Sigmoid colon (tissue), 7 donors: ENCODE measurements at places on chromosomes 2 and 18.
A peak's percentile ranks its signal among the peaks of the same experiment; 100 is the strongest.

- no peak for DNase-seq
Observed at GRCh38 chr2:39739386-39739785, 39.7 kb downstream of the THUMPD2 start.

- DNase-seq: no peak
Observed at GRCh38 chr2:239543702-239544101, 142.9 kb upstream of the HDAC4 start.

GRCh38 chr2:105757433-105757832 lies 12.7 kb downstream of the NCK2 start:
- no peak for DNase-seq

DNA sequence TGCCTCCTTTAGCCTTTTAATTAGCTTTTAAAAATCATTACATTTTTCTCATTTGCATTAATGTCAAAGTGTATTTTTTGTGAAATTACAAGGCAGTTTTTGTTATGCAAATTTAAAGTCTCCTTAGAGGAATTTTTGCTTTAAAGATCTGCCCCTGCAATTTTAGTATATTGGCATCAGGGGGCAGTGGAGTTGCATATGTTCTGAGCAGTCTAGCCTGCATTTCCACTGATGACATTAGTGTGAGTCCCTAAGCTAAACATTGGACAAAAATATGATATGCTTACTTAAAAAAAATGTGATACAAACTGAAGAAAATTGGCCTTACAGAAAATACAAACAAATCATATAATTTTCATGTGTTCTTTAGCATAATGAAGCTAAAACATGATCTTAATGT lies 426.5 kb downstream of the SLC4A3 start:
- no peak for DNase-seq

DNA sequence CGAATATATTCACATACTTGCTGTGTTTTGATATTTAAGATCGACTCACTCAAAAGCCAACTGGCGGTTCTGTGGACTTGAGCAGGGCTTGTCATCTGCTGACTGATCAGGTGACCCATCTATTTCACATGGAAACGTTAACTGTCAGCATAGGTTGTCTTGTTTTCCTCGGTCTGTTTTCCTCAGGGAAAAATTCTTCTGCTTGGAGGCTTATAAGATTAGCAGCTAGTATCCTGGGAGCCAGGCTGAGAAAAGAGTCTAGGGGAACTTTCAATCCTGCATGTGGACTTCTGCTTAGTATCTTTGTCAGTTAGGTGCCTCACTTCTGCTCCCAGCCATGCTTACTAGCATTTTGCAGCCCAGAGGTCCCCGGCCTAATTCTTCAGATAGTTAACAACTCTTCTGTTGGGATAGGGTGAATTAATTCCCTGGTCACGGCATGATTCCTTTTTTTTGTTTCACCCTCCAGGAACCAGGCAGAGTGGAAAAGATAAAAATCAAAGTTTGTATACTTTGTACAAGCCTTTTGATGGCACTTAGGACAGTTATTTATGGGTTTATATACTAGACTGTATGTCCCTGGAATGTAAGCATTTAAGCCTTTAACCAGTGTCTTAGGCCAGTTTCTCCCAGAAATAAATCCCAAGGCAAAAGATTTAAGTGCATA lies 226.0 kb downstream of the GULP1 start:
- DNase-seq: no peak

GRCh38 chr18:13379930-13380690 lies 161.6 kb downstream of the LDLRAD4 start:
- DNase-seq: peak; percentile 64

DNA sequence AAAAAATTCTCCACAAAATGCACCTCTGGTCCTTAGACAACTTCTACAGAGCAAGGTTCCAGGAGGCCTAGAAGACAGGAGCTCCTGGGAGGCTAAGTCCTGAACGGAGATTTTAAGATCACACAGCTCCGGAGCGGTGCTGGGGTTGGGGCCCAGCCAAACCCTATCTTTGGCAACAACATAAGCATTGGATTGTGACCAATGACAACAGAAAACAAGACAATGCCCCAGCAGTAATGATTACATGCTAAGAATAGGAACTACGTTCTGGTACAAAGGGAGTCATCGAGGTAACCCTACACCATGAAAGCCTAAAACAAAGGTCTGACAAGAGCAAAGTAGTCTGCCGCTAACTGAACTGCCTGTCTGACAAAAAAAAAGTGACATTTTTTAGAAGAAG lies 171.2 kb downstream of the CMPK2 start:
- DNase-seq: no peak

DNA sequence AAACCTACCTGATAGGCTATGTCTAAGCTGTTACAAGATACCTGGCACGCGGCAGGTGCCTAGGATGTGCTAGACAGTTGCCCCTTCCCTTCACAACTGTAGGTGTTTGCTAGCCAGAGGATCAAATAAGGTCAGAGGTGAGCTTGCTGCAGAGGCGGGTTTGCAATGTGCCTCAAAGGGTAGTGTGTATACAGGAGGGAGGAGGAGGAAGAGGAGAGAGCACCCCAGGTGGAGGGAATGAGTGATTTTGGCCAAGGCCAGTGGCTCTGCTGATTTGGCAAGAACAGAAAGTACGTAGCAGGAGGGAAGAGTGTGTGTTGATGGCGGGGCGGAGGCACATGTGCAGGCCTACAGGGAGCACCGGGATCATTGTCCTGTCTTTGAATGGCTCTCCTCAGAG lies 236.5 kb downstream of the HAUS1 start:
- DNase-seq: peak; percentile 22

- no peak for DNase-seq
Observed at GRCh38 chr18:75131381-75132000, 77.4 kb downstream of the PTGR3 start.

- DNase-seq: no peak
Observed at GRCh38 chr2:75764611-75765010, 53.9 kb upstream of the GCFC2 start.

DNA sequence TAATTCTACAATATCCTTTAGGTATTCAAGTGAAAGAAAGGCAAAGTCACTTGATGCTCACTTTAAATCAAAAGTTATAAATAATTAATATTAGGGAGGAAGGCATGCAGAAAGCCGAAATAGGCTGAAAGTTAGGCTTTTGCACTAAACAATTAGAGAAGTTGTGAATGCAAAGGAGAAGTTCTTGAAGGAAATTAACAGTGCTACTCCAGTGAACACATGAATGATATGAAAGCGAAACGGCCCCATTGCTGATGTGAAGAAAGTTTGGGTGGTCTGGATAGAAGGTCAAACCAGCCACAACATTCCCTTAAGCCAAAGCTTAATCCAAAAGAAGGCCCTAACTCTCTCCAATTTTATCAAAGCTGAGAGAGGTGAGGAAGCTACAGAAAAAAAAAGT lies 103.1 kb upstream of the CXCR4 start:
- no peak for DNase-seq

DNA sequence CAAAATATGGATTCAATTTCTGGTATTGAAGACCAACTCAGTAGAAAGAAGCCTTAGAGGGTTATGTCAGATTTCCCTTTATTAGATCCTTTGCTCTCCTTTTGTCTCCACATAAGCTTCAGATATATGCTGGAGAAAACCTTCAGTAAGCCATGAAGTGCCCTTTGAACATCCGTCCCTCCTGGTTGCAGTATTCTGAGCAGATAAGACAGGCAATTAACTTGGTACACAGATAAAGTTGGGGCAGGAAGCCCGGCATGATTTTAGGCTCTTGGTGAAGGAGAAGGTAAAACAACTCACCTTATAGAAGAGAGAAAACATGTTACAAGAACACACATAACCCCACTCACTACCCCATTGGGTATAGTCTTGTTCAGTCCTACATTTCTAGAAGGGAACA lies 76.4 kb downstream of the SRD5A2 start:
- DNase-seq: no peak

DNA sequence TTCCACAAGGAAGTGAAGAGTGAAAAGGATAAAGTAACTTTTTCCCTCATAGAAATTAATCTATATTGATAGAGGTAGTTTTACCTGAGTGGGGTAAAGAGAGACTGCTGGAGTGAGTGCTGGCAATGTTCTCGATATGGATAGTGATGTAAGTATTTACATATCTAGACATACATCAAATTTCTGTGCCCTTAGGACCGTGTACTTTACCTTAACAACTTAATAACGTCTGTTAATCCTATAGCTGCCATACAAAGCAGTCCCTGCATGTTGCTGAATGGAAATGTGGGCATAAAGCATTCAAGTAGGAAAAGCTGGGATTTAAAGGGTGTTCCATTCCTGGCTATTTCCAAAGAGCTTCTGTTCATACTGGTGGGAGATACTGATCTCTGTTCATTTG lies 162.4 kb upstream of the NOSTRIN start:
- no peak for DNase-seq

- DNase-seq: no peak
Observed at GRCh38 chr18:74682991-74683297, 85.3 kb downstream of the ZNF407 start.

- DNase-seq: no peak
Observed at GRCh38 chr2:45585267-45585861, 25.7 kb downstream of the SRBD1 start.

GRCh38 chr2:202736826-202737225 lies 102.1 kb downstream of the FAM117B start:
- no peak for DNase-seq

DNA sequence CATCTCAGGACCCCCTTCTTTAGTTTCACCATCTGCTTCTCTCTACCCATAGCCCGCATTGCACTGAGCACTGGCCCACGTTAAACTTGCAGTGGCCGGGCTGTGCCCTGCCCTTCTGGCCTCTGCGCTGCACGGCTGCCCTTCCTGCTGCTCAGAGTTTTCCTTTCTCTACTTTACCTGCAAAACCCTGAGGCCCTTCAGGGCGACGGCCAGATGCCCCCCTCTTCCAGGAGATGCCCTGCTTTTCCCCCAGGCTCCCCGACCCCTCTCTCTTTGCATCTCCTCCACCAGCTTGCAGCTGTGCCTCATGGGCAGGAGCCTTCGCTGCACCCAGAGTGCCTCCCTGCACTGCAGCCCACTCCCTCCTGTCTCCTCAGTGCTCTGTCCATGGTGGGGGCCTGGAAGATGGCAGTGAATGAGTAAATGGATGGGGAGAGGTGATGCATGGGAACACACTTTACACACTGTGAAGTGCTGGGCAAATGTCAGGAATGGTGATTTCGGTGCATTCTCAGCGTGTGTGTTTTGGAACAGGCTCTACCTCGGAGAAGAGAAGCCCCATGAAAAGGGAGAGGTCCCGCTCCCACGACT lies 53.8 kb downstream of the NTSR2 start:
- DNase-seq: no peak

DNA sequence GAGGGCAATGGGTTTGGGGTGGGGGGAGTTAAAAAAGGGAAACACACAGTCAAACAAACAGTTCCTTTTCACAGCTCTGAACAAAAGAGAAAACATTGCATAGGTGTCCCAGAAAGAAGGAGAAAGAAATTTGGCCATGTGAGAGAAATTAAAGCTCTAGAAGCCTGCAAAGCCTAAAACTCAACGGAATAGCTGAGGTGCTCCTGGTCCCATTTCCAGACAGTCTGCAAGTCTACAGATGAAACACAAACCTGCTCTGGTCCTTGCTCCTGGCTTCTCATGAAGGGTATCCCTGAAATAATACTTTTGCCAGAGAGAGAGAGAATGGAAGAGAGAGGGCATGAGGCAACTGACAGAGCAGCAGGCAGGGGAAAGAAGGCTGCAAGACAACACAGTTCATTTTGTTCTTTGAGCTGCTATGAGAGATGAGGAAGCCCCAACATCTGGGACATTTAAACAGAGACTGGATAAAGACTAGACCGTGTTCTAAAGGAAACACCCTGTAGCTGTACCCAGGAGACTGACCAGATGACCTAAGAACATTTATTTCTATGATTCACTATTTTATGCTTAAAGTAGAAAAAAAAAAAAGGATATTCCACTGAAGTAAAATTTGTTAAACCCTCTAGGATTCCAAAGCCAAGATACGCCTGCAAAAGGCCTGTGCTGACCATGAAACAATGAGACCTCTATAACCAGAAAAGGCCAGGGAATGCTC lies 57.3 kb upstream of the CYP26B1 start:
- no peak for DNase-seq

DNA sequence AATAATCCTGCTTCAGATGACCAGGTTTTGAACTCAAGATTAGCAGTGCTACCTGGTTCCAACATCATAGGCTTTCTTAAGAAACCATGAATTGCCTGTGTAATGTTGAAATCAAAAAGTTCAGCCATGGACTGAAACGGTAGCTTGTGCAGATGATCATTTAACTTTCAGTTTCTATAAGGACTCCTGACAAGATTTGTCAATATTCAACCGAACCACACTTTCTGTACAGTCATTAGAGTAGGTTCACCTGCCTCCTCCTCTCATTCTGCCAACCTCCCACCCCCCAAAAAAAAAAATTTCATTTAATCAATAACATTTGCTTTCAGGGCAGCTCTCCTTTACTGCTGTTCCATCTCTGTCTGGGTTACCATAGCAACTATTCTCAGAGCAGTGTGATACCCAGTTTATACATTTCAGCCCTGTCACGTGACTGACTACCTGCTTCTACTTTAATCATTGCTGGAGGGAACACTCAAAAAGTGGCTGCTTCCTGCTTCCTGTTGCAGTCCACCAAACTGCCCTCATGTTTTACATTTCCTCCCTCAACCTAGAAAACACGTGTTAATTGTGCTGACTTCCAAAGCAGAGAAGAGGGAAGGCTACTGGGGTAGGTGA lies 275.5 kb downstream of the SS18 start:
- DNase-seq: no peak

DNA sequence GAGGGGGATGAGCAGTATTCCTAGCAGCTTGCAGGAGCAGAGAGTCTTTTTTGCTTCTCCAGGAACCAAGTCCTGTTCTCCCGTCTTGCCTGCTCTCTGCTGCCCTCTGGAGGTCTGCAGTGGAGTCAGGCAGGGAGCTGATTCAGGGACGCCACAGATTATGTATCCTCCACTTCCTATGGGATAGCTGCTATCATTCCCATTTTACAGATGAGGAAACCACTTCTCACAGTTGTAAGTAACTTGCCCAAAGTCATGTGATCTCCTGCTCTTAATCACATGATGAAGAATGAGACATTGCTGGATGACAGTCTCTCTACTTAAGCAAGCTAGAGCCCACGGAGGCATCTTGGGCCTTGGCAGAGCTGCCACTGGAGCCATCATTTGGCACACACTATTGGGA lies 8.3 kb downstream of the SLC4A5 start:
- peak; percentile 73 for DNase-seq

DNA sequence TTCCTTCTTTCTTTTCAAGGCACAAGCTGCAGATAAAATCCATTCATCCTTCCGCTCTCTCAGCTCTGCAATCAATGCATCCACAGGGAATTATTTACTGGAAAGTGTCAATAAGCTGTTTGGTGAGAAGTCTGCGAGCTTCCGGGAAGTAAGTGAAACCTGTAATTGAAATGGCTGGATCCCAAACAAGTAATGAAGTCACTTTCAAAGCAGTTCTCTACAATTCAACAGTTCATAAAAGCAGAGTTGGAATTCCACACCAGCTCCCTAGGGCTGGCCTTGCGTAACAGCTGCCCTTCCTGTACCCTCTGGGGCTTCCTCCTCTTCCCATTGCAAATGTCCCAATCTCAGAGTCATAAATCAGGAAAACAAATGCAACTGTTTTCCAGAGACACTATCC lies 9.6 kb downstream of the SERPINB2 start:
- DNase-seq: no peak
